Right ventricle myocardium superior (tissue), 1 donor: ENCODE measurements at places on chromosomes 4 and X.

GRCh38 chr4:152607178-152607577 is 71.3 kb upstream of the FBXW7 start:
- no peak for DNase-seq

GRCh38 chr4:184536881-184537248 is 62.5 kb upstream of the IRF2 start:
- DNase-seq = no peak

- no peak for DNase-seq
Measured at GRCh38 chr4:60216752-60217151, 983.4 kb upstream of the ADGRL3 start.

DNA sequence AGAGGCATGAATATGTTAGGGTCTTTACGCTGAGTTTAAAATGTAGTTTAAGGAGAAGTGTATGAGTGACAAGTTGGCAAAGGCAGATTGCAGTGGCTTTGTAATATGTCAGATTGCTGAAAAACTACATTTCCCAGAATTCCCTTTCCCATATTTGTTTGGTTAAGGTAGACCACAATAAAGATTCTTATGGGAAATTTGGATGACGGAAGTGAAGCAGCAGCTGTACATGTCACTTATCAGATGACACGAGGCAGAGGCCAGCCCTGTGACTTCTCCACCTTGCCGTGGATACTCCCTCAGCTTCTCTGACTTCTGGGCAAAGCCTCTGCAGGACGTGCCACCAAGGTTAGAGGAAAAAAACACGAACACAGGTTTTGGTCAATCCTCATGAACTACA is 229.7 kb upstream of the DKK2 start:
- no peak for DNase-seq

- DNase-seq = no peak
Measured at GRCh38 chrX:2627272-2627867, 63.7 kb upstream of the CD99 start.

DNA sequence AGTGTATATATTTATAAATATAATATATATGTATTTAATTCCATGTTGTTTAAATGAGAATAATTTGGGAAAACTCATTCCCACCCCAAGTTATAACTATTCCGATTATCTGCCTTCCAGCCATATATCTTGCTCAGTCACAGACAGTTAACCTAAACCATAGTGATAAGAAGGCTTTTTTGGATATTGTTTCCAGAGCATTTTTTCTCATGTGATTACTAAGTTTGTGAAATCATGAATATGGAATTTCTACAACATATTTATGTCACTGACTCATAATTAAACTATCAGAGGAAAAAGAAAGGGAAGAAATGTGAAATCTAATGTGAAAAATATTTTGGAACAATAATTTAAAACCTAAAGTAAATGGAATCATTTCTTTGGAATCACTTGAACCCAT is 1163.5 kb upstream of the PABPC4L start:
- DNase-seq = no peak

DNA sequence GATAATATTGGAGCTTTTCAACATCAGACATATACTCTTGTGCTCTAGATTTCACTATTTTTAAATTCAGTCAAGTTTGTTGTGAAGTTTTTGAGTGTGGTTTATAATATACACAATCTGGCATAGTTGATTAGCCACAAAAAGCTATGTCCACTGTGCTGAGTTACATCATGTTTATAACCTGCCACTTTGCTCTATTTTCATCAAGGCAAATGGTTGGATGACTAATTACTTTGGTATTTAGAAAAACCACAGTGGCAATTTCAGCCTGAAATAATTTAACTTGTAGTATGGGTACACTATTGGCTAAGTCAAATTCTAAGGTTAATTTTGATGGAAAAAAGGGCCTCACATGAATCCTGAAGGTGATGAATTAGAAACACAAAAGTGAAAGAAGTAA is 262.6 kb downstream of the C4orf33 start:
- no peak for DNase-seq

DNA sequence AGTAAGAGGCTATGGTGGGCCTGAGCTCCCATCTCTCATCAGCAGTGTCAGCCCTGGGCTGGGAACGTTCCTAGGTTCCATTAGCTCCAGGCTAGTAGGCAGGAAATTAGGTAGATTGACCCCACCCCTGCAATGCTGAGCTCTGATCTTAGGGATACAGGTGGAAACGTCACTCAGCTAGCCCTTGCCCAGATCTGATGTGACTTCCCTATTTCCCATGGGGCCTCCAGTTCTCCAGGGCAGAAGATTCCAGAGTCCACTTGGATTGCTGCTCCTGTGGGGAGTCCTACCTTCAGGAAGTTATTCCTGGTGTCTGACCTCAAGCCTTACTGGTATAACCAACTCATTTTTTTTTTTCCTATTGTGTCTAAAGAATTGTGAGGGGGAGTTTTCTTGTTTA is 81.1 kb downstream of the EFNB1 start:
- DNase-seq = no peak

- DNase-seq = no peak
Measured at GRCh38 chrX:109857584-109858228, 124.6 kb upstream of the ACSL4 start.

DNA sequence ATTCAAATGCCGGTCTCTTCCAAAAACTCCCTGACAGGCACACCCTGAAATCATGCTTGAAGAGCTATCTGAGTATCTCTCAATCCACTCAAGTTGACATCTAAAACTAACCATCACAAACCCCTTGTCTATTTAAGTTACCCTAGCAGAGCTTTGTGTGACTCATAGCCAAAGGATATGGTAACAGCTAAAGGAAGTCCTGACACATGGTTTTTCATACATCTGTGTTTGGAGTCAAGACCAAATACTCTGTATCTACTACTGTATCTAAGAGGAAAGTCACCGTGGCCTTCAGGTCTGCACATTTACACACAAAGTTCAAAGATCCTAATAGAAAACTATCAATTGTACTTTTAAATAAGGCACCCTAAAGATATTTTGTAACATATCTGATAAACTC is 239.6 kb upstream of the VCX start:
- no peak for DNase-seq

DNA sequence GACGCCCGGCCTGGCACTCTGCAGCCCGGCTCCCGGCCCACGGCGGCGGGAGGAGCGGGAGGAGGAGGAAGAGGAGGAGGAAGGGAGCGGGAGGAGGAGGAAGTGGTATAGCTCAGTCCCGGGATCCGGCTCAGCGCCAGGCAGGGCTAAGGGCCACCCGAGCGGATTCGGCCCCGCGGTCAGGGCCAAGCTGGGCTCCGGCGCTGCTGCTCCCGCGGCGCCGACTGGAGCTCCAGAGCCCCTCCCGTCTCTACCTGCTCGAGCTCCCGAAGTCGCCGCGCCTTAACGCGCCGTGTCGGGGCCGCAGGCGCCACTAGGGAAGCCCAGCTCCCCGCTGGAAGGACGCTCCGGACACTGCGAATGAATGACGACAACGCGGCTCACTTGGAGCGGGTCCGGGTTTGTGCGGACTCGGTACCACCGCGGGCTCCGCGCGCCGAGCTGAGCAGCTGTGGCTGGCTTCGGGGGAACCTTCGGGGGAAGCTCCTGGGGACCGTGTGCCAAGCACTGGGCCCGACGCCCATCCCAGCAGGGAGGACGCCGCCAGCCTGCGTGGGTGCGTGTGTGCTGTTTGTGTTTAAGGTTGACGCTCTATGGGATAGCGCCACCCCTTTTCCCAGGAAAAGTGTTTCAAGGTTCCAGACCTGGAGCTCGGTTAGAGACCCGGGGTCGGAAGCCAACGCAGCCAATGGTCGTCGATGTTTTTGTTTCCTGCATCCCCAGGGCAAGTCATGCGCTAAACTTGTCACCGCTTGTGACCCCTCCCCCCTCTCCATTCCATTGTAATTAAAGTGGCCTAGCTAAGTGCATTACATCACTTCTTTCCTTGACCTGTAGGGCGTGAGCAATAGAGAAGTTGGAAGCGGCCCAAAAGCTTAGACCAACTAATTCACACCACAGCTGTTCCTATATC is at the start of gene TBC1D9:
TBC1D9 (minus strand) TSS at position 67 of the 913 bp plus-strand sequence. CDS start 340 bp downstream, outside the sequence.
- DNase-seq = peak; percentile 89

- DNase-seq = no peak
Measured at GRCh38 chr4:84634961-84635360, 52.0 kb downstream of the CDS1 start.

DNA sequence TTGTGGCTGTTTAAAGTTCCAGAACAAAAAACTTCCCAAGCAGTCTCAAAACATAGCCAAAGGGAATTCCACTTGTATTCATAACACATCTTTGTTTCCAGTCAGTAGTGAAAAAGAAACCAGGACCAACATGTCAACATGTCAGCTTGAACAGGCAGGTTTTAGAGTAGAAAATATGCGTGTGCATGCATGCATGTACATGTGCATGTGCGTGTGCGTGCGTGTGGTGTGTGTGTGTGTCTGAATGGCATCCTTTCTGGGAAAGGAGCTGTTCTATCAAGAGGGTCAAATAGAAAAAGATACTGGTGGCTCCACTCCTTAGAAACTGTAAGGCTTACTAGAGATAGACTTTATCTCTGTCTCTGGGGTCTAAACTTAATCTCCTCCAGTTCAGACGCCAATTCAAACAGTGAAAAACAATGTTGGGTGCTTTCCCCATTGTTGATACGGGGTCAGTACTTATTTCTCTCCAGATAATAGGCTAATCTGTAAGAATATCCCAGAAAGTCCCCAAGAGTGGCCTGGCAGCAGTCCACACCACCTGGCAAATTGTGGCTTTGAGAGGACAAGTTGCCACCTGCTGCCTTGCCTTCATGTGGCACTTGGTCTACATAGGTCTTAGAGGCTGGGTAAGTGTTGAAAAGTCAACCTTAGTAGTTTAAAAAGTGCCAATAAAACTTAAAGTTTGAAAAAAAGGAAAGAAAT is 110.4 kb downstream of the SCD5 start:
- DNase-seq = no peak

- no peak for DNase-seq
Measured at GRCh38 chr4:110367156-110367555, 108.8 kb upstream of the ENPEP start.

- no peak for DNase-seq
Measured at GRCh38 chr4:16106956-16107355, 23.1 kb upstream of the PROM1 start.

GRCh38 chr4:29081234-29081955 is 1638.8 kb upstream of the PCDH7 start:
- DNase-seq = no peak

DNA sequence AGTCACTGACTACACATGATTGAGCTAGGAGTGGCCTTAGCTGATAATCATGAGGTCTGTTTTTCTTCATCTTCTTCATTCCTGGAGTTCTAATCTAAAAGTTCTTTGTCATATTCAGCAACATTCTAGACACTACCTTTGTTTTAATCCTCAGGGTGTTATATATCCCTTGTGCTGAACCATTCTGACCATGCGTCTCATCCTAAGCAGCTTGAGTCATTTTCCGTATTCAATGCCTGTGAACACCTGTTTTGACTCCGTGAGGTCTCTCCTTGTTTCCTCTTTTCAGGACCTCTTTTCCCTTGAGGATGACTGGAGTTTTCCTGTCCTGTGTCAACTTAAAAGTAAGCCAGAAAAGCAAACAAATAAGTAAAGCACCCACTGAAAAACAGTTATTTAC is 597.9 kb downstream of the GBA3 start:
- no peak for DNase-seq

GRCh38 chr4:118400356-118400755 is 47.6 kb upstream of the PRSS12 start:
- no peak for DNase-seq

DNA sequence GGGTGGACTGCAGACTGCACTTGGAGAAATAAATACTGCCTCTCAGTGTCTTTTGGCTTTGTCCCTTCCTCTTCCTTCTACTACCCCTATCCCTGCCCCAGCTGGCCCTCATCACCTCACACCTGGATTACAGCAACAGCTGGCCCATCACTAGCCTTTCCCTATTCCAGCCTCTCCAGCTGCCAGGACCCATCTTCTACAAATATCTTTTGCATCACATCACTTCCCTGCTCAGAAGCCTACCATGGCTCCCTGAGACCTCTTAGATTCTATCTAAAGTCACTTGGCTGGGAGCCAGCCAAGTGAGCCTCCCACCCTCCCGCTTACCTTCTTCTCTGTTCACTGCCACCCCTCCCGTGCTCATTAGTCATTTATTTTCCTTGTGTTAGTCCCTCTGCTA is 66.8 kb downstream of the TSC22D3 start:
- no peak for DNase-seq

GRCh38 chrX:105098812-105099211 is 121.7 kb downstream of the TEX13A start:
- DNase-seq = no peak

GRCh38 chrX:150983521-150984168 is 510 bp downstream of the HMGB3 start:
- no peak for DNase-seq

GRCh38 chrX:75156531-75156945 is 455 bp upstream of the ABCB7 start:
- DNase-seq = no peak

GRCh38 chr4:75950213-75950815 is 9.5 kb upstream of the NAAA start:
- DNase-seq = no peak

GRCh38 chr4:95869961-95870500 is 30.1 kb downstream of the PDHA2 start:
- DNase-seq = no peak

DNA sequence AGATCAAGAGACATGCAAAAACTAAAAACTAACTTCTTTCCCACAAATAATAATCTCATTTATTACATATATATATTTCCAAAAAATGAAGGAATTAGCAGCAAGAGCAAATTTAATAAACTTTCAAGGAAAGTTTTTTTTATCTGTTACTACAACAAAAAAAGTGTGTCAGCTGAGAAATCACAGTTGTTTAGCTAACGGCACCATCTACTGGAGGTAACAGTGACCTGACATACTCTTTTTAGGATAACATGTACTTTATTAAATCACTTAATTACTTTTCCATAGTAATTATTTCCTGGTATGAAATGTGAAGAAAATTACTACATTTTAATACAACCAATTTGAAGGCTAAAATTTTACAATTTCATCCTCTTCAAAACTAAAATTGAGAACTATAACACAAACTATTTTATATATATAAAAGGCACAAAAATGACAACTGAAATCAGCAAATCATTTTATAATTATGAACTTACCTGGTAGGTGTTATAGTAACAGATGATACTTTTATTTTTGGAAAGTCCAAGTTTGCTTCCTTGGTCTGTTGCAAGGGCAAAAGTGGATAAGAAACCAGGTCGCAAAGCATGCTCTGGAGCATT is 9.1 kb downstream of the LAMTOR3 start:
- DNase-seq = no peak

DNA sequence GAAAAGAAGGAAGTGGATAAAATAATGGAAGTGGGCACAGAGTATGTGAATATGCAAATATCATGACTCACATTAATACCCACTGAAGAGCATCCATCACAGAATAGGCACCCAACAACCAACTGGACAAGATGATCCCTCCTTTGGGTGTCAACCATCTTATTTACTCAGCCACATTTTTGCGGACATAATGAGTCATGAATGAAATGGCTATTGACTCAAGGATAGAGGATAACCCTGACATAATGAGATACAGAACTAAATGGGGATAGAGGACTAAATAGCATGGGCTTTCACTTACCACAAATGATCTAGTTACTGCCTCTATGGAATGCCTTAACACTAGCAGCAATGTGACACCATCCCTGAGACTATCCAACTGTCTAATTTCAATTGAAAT is 224.7 kb downstream of the ANTXR2 start:
- DNase-seq = no peak
